Activated CD4-positive, alpha-beta T cell treated with anti-CD3 and anti-CD28 coated beads, Interleukin-2, amount 50 U/mL, for 4 hours (primary cell): ENCODE measurements at places on chromosomes 2 and 18.

DNA sequence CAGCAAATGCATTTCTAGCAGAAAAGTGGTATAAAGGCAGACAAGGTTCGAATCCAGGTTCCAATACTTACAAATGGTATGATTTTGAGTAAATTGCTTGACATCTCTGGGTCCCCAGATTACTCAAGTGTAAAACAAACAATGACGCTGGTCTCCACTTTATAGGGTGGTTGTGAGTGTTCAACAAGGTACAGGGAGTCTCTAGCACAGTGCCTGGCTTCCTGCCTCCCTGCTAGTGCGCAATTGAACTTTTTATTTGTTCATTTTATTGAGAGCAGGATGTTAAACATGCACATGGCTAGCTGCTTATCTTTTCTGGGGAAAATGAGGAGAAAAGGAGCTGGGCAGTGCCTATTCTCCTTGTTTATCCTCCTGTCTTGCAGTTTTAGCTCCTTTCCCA, 74.9 kb upstream of the MYL1 start:
- no peak for DNase-seq

DNA sequence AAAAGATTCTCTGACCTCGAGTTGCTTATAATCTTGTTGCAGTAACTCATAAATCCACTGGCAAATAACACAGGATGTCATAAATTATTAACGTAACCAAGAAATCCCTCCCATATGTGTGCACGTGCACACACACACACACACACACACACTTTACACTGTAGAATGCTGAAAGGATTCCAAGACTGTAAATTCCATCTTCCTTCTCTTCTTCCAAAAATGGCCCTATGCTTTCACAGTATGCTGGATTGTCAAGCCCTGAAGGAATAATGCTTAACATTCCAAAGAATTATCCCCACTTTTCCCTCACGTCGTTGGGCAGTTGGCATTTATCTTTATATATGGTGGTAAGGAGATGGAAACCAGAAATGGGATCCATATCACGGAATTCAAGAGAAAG, 117.5 kb upstream of the CRIM1 start:
- no peak for DNase-seq

DNA sequence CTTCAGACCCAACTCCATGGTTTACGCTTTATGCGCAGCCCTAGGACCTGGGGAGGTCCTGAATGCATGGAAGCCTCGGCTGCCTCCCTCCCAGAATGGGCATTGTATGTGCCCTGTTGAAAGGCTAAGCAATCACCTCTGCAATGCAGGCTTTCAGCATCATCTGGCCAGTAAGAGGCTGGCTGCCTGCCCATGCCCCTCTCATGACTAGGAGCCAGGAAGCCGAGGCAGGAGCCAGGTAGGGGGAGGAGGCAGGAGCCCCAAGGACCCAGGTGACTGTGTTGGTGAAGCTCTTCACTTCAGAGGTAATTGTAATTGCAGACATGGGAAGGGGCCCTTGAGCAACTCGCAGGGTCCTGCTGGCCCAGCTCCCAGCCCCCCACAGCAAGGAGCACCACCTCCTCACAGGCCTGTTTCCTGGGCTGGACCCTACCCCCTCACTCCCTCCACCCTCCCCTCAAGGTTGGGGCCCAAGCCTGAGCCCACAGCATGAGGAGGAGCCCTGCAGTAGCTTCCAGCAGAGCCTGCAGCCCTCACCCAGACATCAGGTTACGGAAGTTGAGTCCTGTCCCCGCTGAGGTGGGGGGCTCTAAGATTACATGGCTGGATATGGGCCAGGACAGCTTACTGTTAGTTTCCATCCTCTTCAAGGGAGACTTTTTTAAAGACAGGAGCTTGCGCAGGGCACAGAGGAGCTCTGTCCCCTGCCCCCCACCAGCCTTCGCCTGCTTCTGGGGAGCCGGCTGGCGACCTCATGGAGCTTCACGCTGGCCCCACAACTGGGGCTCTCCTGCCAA, 21.9 kb downstream of the CRACDL start:
- DNase-seq = no peak

GRCh38 chr2:30686000-30686399, 121.2 kb downstream of the CAPN13 start:
- no peak for DNase-seq

- no peak for DNase-seq
Observed at GRCh38 chr2:120456867-120457266, 110.9 kb downstream of the INHBB start.
